Activated T-helper 1 cell treated with anti-CD3 and anti-CD28 coated beads, Interleukin-12 subunit alpha, Interleukin-12 subunit beta, Interleukin-2, Interleukin-4 antibody, amounts not matched to agents 30 ng/mL and 10 ng/mL and 1 ng/mL, durations not matched to agents 14 hours and 24 hours and 36 hours (primary cell): ENCODE measurements at places on chromosomes 1 and 21.

GRCh38 chr1:14846688-14847087 lies 248.2 kb downstream of the KAZN start:
- no peak for DNase-seq

GRCh38 chr1:243487036-243487648 lies 231.3 kb downstream of the SDCCAG8 start:
- DNase-seq, result no peak

GRCh38 chr1:167738158-167738557 lies 16.4 kb downstream of the MPZL1 start:
- no peak for DNase-seq

- DNase-seq, result no peak
Observed at GRCh38 chr1:27539901-27540861, 50.2 kb upstream of the WASF2 start.

DNA sequence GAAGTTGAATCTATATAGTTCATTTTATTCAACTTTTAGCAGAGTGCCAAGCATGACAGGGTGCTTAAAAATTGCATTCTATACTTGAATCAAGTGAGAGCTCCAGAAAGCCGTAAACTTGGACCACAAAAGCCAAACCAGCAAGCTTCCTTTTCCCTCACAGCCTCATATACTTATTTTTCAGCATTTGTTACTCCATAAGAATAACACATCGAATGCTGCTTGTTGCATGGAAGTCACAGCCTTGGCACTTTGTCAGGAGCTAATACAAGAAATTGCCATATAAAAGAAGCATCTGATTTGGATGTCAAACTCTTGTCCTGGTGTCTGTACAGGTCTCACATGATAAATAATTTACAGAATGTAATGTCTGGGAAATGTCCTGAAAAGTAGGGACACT lies 87.4 kb downstream of the PLXNA2 start:
- DNase-seq, result no peak

DNA sequence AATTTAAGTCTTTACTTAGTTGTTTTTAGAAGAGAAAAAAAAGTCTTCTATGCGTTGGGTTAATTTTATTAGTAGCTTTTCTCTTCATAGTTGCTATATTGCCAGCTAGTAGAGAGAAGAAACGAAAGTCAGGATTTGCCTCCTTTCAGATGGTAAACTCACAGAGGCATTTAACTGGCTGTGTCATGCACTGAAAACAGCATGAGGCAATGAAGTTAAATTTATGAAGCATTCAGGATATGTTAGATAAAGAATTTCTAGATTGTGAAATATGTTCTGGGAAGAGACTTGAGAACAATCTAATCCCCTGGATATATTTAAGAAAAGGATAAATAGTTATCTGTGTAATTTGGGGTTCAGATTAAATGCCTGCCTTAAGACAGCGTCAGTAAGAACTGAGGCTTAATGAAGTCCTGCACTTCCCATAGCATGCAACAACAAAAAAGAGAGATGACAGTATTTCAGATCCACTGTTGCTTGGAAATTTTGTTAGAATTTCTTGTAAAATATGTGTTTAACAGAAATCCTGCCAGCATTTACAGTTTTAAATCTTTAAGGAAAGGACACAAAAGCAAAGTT lies 1.7 kb downstream of the ANGPTL1 start:
- no peak for DNase-seq
